ENCODE measurements at places on chromosomes 6 and 20.

- DNase-seq, result no peak
Observed at GRCh38 chr20:63617092-63617875, 9.6 kb downstream of the GMEB2 start.

DNA sequence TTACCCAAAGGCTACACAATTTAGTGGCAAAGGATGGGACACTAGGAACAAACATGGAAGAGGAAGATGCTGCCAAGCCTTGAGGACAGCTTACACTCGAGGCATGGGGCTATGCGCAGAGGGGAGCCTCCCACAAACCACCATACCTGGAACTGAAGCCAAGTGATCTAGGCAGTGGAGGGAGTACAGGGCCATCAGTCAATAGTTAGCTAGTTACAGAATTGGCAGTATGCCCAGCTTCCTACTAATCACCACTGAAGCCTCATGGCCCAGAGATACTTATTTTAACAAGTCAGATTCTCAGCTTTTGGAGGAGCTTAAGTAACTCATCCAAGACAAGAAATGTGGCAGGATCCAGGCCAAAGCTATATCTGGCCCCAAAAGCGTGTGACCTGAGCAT lies 226.6 kb upstream of the MOCS1 start:
- no peak for DNase-seq

DNA sequence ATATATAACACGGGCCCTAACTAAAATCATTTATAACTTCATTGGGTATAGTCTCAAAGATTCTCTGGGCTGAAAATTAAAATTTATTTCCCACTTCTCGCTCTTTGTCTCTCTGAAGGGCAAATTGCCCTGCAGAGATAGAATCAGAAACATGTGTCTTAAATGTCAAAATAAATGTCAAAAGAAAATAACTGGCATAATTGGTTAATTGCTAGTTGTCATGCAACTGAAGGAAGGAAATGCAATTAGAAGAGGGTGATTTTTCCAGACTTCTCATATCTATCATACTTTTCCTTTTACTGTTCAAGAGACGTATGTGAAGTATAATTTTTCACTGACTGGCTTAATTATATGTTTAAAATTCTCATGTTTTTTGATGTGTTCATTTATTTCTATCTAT lies 80.3 kb upstream of the HMGCLL1 start:
- no peak for DNase-seq

GRCh38 chr6:26199773-26200764 lies 112.8 kb downstream of the HFE start:
- DNase-seq, result no peak

- no peak for DNase-seq
Observed at GRCh38 chr6:145257704-145258103, 477.6 kb downstream of the EPM2A start.

DNA sequence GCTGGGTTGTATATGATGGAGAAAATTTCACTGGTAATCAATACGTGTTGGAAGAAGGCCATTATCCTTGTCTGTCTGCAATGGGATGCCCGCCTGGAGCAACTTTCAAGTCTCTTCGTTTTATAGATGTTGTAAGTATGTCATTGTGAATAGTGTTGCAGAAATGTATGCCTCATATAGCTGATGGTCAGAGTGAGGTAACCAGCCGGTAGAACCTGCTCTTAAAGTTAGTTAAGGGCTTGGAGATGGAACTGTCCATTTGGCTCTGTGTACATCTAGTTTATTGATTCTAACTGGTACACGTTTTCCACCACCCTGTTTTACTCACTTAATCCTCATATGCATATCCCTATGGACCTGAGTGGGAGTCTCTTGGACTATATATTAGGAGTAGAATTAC lies 73.5 kb downstream of the RTN4IP1 start:
- DNase-seq, result no peak

- no peak for DNase-seq
Observed at GRCh38 chr6:56003616-56004015, 128.2 kb upstream of the BMP5 start.

GRCh38 chr6:128892079-128892478 lies 9.1 kb downstream of the LAMA2 start:
- no peak for DNase-seq

- DNase-seq, result no peak
Observed at GRCh38 chr6:161235776-161236633, 37.9 kb downstream of the AGPAT4 start.

DNA sequence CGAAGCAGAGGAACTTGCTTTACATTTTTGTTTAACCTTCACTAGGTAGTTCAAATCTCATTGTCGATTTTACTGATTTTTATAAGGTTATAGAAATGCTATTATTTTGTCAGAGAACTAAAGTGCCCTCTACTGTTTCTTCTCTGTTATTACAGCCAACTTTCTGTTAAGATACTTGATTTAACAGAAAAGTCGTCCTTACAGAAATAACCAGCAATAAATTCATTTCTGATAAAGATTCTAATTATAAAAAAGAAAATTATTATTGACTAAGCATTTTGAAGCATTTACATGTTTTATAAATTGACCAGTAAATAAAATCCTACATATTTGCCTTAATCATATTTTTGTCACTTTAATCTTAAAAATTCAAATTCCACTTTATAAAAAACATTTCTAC lies 60.8 kb downstream of the OGFRL1 start:
- DNase-seq, result no peak

GRCh38 chr20:9236458-9236857 lies 167.6 kb downstream of the PLCB4 start:
- DNase-seq, result no peak

GRCh38 chr6:10733863-10734262 lies 11.0 kb downstream of the TMEM14C start:
- DNase-seq, result no peak

GRCh38 chr6:137921823-137922222 lies 54.8 kb downstream of the TNFAIP3 start:
- DNase-seq, result no peak

GRCh38 chr6:141097471-141097870 lies 1035.3 kb upstream of the GJE1 start:
- no peak for DNase-seq

GRCh38 chr6:42727627-42728026 lies 5.2 kb upstream of the PRPH2 start:
- DNase-seq, result no peak

GRCh38 chr20:61322151-61322865 lies 70.2 kb downstream of the CDH4 start:
- no peak for DNase-seq

DNA sequence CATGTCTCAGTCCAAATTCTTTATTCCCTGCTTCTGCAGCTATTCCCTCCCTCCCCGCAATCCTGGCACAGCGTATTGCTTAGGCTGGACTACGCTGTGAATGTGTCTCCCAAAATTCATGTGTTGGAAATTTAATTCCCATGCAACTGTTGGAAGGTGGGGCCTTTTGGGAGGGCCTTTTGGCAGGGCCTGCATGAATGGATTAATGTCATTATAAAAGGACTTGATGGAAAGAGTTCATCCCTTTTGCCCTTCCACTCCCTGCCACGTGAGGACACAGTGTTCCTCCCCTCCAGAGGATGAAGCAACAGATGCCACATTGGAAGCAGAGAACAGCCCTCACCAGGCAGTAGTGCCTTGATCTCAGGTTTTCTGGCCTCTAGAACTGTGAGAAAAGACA lies 20.4 kb upstream of the NOTCH4 start:
- no peak for DNase-seq

DNA sequence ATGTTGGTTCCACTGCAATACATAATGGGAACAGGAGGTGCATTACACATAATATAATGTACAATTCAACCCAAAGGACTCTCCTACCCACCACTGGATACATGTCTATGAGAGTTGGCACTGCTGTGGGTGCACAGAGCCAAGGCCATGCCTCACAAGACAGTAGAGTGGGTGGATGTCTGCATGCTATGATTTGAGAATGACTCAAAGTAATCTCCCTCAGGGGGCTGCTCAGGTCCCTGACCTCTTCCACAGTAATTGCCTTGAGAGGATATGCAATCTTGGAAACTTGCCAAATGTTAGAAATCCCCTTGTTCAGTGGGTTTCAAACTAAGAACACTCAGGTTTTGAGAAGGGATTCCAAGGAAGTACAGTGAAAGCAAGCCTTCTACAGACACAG lies 79.0 kb downstream of the ANKEF1 start:
- DNase-seq, result no peak

DNA sequence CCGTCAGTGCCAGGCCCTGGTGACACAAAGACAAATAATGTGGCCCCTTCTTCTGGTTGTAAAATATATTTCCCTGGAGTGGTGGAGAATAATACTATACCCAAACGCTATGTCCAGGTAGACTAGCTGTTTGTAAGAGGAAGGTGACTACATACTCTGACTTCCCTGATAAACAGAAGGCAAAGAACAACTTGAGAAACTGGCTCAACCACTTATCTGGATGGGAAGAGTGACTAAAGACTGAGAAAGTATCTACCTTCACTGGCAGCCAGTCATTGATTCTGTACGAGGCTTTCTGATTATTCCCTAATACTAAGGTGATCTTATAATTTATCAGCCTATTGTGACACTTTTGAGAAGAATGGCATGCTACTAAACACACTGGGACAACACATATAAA lies 569.7 kb downstream of the EPHA7 start:
- no peak for DNase-seq

DNA sequence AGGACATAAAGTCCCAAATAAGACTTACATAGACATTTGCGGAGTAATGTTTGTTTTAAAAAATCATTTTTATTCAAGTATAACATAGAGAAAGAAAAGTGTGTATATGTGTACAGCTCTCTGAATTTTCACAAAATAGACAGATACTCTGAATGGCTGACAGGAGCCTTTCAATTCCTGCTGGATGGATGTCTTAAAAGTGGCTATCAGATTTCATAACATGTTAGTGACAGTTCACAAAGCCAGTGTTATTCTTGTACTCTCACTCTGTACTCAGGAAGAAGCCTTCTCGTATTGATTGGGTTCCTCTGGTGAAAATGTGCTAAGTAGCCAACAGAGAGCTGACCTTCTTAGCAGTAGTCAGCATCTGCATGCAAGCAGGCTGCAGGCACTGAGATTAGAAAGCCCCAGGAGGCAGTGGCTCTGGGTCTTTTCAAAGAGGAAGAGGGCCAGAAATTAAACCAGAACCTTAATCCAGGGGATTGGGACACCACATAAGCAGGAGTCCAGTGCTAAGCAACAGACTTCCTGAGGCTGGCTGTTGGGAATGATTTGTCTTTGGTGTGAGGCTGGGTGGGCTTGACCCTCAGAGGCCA lies 19.7 kb downstream of the SLC17A4 start:
- no peak for DNase-seq

DNA sequence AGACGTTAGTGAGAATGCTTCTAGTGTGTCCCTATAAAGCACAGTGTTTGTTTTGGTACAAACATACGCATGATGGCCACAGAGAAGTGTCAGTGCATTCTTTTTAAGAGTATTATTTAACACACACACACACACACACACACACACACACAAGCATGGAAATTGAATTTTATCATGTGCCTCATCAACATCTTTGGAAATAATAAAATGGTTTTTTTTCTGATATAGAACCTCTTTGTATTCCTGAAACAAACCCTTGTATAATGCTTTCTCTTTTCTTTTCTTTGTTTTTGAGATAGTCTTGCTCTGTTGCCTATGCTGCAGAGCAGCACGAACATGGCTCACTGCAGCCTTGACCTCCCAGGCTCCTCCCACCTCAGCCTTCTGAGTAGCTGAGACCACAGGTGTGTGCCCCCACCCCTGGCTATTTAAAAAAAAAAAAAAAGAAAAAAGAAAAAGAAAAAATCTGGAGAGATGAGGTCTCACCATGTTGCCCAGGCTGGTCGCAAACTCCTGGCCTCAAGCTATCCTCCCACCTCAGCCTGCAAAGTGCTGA lies 116.2 kb upstream of the SYNDIG1 start:
- no peak for DNase-seq
